Karpas-422 (cell line): ENCODE measurements at places on chromosomes 5 and 9. TPM values are rescaled to one million over a fixed set of nuclear protein-coding genes. Genes with fewer than 3 reads are reported as not detected.

- H3K27me3 ChIP-seq, result no peaks in the 10 kb centered on the region
- H3K27ac ChIP-seq, result no peak overlapping the region
- no peak overlapping the region for H3K4me3 ChIP-seq
- DNase-seq, result no peak
These were observed 238.3 kb upstream of the NUDT12 start for GRCh38 chr5:103800741-103801495.

- H3K27ac ChIP-seq, result no peak overlapping the region
- no peak for DNase-seq
- no peaks in the 10 kb centered on the region for H3K27me3 ChIP-seq
- no peaks in the 10 kb centered on the region for H3K4me1 ChIP-seq
- no peaks in the 10 kb centered on the region for H3K36me3 ChIP-seq
These were observed 388.0 kb upstream of the IRX2 start for GRCh38 chr5:3139499-3139931.

DNA sequence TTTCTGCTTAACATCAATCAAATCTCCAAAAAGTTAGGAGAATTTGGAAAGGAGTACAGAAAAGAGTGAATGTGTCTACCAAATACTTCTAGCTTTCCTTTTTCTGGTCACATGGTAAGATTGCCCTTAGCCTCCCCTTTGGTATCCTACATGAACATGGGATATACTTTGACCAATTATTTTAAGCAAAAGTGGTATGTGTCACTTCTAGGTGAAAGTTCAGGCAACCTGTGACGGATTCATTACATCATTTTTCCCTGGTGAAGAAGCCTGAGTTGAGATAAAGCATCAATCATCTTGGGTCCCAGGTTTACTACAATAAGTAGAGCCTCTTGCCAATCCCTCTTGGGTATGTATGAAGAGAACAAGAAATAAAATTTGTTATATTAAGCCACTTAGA lies 419.2 kb downstream of the PDE4D start:
- no peak for DNase-seq
- H3K27ac ChIP-seq, result no peak overlapping the region
- no peaks in the 10 kb centered on the region for H3K4me1 ChIP-seq
- no peaks in the 10 kb centered on the region for H3K36me3 ChIP-seq

GRCh38 chr5:39020458-39020857 lies 53.7 kb downstream of the RICTOR start:
- no peaks in the 10 kb centered on the region for H3K4me1 ChIP-seq
- no peak overlapping the region for H3K4me3 ChIP-seq
- H3K36me3 ChIP-seq, result peaks cover 25% of the 10 kb centered on the region; the same call in 1 of the 2 replicates
- no peaks in the 10 kb centered on the region for H3K27me3 ChIP-seq
- H3K27ac ChIP-seq, result no peak overlapping the region
- no peak for DNase-seq

DNA sequence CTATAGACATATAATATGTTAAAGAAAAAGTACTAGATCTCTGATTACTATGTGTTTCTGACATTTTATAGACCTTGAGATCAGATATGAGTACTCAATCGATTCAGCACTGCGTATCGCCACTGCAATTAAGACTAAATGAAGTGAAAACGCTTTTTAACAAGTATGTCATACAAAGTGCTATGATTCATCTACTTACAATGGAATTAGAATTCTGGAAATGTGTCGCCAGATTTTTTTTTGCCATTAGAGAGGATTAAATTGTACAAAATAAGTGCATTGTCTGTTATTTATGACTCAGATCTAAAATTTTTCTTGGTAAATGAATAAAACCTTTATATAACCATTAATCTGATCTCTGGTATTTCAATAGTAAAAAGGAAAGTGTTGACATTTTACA lies 20.0 kb upstream of the AGGF1 start:
- no peak overlapping the region for H3K4me3 ChIP-seq
- DNase-seq, result no peak
- H3K36me3 ChIP-seq, result no peaks in the 10 kb centered on the region
- no peaks in the 10 kb centered on the region for H3K4me1 ChIP-seq
- H3K27me3 ChIP-seq, result no peaks in the 10 kb centered on the region

DNA sequence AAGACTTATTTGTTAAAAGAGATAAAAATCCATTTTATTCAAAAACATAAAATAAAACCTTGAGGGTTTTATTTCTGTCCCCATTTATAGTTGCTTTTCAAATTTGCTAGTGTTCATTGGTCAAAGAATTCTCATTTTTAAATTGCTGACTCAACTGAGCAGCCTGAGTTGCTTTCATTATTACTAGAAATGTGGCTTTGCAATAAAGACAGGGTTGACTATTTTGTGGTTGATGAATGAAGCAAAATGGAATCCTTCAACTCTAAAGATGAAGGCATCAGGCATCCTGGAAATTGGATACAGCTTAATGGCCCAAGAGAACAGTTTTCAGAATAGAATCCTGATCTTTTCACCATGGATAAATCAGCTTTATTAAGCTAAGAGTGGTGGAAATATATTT lies 23.9 kb upstream of the PPP3R2 start:
- DNase-seq, result no peak
- no peak overlapping the region for H3K27ac ChIP-seq
- H3K27me3 ChIP-seq, result no peaks in the 10 kb centered on the region
- no peak overlapping the region for H3K4me3 ChIP-seq

DNA sequence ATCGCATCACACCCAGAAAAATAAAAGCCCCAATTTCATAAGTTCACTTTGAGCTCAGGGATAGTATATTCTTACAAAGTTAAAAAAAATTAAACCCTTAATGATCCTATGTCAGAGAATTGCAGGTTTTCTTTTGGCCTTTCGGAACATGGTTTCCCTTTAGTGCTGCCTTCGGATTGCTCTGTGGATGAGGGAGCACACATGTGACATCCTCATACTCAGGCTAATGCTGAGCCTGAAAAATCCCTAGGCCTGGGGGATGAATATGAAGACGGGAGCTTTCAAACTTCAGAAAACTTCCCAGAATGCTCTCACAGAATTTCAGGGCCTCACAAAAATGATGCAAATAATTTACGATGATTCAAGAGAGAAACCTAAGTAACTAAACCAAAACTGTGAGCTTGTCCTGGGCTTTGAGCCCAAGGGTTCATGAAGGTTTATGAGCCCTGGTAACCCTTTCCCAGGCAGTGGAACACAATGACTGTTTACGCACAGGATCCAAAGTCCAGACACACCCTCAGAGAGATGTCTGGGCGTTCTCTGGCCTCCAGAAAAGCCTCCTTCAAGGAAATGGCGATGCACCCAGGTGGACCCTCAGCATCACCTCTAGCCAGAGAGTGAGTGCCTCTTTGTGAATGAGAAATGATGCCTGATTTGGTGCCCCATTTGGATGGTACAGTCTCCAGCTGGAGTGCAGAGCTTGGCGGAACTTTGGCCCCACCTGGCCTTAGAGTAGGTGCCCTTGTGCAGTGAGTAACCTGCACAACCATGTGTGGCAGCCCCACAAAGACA lies 145.4 kb downstream of the ENTREP1 start:
- no peaks in the 10 kb centered on the region for H3K36me3 ChIP-seq
- no peaks in the 10 kb centered on the region for H3K27me3 ChIP-seq
- H3K4me3 ChIP-seq, result no peak overlapping the region
- H3K4me1 ChIP-seq, result no peaks in the 10 kb centered on the region
- H3K27ac ChIP-seq, result no peak overlapping the region

The DOCK2 gene
- 199 and 255 TPM in 2 replicates for total RNA-seq

- H3K36me3 ChIP-seq, result no peaks in the 10 kb centered on the region
- H3K27me3 ChIP-seq, result no peaks in the 10 kb centered on the region
- H3K4me3 ChIP-seq, result no peak overlapping the region
- peaks cover 8% of the 10 kb centered on the region for H3K4me1 ChIP-seq
- peak; percentile 75 for DNase-seq
- H3K27ac ChIP-seq, result no peak overlapping the region
These were observed 97.1 kb downstream of the ENTREP1 start for GRCh38 chr9:69421908-69422801.

The IFNA21 gene
- not detected in 2 replicates for total RNA-seq

DNA sequence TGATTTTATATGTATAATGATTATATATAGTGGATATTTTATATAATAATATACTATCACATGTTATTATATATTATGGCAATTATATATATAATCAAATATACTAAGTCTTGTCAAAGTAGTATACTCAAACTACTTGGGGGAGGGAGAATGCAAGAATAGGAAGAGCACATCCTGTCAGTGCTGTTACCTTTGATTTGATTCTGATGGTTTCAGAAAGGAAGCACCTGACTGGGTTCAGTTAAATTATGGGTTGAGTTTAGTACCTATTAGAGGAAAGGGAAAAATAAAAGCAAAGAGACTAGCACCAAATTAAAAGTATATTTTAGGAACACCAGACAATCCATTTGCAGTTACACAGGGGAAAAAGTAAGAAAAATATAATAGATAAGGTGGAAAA lies 107.6 kb downstream of the GRIA1 start:
- no peak for DNase-seq
- no peaks in the 10 kb centered on the region for H3K27me3 ChIP-seq
- H3K4me3 ChIP-seq, result no peak overlapping the region

DNA sequence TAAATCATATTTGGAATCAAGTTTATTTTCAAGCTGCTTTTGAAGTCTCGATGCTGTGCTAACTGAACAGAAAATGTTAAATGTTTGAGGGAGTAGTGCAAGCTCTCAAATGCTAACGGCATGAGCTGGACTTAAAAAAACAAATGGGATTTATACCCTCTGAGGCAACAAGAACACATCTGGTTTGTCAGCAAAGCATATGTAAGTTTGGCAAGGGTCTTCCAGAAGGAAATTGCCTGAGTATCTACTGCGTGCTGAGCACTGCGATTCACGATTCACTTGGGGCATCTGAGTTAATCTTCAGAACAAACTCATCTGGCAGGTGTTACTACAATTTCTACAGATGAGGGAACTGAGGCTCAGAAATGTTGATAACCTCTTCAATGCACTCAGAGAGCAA lies 98.4 kb upstream of the C9orf72 start:
- H3K27me3 ChIP-seq, result no peaks in the 10 kb centered on the region
- H3K27ac ChIP-seq, result no peak overlapping the region
- H3K4me1 ChIP-seq, result no peaks in the 10 kb centered on the region
- no peaks in the 10 kb centered on the region for H3K36me3 ChIP-seq

The TUSC1 gene
- not detected in 2 replicates for total RNA-seq

The GPR151 gene
- total RNA-seq, result not detected in 2 replicates

DNA sequence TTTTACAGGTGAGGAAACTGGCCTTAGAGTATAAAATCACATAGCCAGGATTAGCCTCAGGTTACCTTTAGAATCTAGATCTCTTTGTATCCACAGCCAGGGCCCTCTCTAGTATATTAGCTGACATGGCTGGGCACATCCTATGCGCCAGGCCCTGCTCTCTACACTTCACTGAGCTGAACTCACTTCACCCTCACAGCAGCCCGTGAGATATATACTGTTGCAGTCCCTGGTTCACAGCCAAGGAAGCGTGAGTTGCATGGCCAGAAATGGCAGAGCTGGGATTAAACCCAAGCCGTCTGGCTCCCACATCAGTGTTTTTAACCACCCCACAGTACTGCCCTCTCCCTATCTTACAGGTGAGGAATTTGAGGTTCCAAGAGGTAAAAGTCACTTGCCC lies 58.4 kb downstream of the DAB2IP start:
- H3K4me1 ChIP-seq, result no peaks in the 10 kb centered on the region
- DNase-seq, result no peak
- H3K4me3 ChIP-seq, result no peak overlapping the region
- H3K36me3 ChIP-seq, result no peaks in the 10 kb centered on the region

- DNase-seq, result no peak
- no peaks in the 10 kb centered on the region for H3K27me3 ChIP-seq
- H3K36me3 ChIP-seq, result no peaks in the 10 kb centered on the region
- no peak overlapping the region for H3K4me3 ChIP-seq
- no peak overlapping the region for H3K27ac ChIP-seq
These were observed 59.3 kb downstream of the ASTN2 start for GRCh38 chr9:117355542-117355941.

The CSF2 gene
- total RNA-seq, result not detected in 2 replicates

The IFNA13 gene
- total RNA-seq, result not detected in 2 replicates

DNA sequence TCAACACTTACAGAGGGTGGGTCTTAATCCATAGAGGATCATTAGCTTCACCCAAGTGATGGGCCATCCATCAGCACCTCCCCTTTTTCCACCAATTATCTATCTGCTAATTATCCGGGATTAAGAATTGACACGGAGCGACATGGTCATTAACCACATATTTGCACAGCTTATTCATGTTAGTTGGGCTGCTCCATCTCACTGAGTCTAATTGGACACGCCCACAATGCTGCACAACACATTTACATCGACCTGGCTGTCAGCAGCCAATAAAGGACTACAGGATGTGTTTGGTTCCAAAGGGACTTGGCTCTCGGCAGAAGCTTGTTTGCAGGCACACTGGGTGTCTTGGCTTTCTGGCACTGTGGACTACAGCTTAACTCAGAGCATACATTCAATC lies 21.6 kb downstream of the FOXE1 start:
- H3K4me1 ChIP-seq, result peaks cover 4% of the 10 kb centered on the region; the same call in 1 of the 2 replicates
- no peak for DNase-seq
- H3K27ac ChIP-seq, result no peak overlapping the region

DNA sequence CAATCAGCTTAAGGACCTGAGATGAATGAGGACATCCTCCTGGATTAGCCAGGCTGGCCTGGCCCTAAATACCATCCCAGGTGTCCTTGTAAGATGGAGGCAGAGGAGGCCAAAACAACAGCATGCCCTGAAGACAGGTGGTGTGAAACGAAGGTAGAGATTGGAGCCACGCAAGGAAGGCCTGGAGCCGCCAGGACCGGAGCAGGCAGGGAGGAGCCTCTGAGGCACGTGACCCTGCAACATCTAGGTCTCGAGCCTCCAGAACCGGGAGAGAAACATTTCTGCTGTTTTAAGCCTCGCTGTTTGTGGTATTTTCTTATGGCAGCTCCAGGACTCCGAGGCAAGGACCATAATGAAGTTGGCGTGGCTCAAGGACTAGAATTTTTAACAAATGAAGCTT lies 9.7 kb upstream of the COL5A1 start:
- H3K4me1 ChIP-seq, result no peaks in the 10 kb centered on the region
- DNase-seq, result no peak
- H3K27me3 ChIP-seq, result no peaks in the 10 kb centered on the region
- no peaks in the 10 kb centered on the region for H3K36me3 ChIP-seq
- no peak overlapping the region for H3K4me3 ChIP-seq

DNA sequence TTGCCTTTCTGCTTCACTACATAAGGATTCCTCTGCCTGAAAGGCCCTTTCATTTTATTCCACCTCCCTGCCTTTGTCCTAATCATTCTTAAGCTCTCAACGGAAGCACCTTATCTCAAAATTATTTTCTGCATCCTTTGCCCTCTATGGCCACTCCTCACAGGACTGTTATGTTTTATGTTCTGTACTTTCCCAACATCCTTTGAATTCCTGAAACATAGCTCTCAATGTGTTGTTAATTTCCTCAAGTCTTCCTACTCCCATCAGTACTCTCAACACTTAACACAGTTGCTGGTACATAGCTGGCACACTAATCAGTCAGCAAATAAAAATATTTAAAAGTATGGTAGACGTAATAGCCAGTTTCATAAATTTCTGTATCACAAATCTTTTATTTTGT lies 193.0 kb downstream of the RFX3 start:
- no peaks in the 10 kb centered on the region for H3K36me3 ChIP-seq
- no peak for DNase-seq
- no peak overlapping the region for H3K4me3 ChIP-seq
- no peaks in the 10 kb centered on the region for H3K27me3 ChIP-seq
- H3K4me1 ChIP-seq, result no peaks in the 10 kb centered on the region

- H3K27me3 ChIP-seq, result no peaks in the 10 kb centered on the region
- DNase-seq, result no peak
- H3K4me3 ChIP-seq, result no peak overlapping the region
These were observed 158.6 kb downstream of the GHR start for GRCh38 chr5:42581845-42582244.
